H54 (cell line): ENCODE measurements at places on chromosomes 5 and 9.

DNA sequence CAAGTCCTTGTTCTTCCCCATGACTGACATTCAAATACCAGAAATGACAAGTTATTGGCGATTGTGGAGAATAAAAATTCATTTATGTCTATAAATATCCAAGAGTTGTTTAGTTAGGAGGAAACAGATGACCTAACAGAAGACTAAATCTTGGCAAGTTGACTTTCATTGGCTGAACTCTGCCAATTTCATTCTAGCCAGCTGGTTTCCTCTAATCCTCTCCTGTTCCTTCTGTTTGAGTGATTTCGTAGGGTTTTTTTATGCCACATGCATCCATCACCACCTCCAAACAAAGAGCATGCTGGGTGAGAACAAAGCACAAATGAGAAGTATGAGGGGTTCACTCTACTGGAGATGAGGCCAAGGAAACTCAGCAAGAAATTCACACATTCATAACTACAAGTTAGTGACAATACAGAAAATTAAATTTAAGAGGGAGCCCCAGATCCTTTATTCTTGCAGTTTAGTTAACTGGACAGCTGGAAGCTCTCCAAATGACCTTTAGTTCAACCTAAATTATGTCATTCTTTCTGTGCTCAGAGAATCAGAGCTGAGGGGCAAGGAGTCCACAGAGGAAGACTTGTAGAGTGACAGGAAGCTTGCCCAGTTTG lies 932.0 kb downstream of the TLE4 start:
- no peak for DNase-seq

DNA sequence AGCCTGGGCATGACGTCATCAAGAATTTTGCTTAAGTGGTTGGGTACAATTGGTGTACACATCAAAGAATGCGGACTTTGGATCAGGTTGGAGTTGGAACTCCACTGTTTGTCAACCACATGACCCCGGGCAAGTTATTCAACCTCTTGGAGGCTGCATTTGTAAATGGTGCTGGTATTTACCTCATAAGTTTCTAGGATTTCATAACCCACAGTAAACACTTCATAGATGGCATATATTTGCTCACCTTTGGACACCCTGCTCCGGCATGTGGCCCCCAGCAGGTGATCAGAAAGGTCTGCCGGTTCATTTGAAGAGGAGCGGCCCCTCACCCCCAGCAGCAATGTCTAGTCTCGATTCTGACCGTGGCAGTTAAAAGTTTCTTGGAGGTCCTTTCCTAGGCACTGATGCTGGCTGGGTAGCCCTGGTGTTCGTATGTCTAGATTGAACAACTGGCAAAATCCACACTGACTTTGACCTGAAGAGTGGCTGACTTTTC lies 60.6 kb downstream of the IL6ST start:
- DNase-seq = no peak

- no peak for DNase-seq
Observed at GRCh38 chr5:172437445-172438318, 16.6 kb downstream of the SH3PXD2B start.

GRCh38 chr5:97044052-97044451 lies 98.4 kb downstream of the LIX1 start:
- DNase-seq = no peak

DNA sequence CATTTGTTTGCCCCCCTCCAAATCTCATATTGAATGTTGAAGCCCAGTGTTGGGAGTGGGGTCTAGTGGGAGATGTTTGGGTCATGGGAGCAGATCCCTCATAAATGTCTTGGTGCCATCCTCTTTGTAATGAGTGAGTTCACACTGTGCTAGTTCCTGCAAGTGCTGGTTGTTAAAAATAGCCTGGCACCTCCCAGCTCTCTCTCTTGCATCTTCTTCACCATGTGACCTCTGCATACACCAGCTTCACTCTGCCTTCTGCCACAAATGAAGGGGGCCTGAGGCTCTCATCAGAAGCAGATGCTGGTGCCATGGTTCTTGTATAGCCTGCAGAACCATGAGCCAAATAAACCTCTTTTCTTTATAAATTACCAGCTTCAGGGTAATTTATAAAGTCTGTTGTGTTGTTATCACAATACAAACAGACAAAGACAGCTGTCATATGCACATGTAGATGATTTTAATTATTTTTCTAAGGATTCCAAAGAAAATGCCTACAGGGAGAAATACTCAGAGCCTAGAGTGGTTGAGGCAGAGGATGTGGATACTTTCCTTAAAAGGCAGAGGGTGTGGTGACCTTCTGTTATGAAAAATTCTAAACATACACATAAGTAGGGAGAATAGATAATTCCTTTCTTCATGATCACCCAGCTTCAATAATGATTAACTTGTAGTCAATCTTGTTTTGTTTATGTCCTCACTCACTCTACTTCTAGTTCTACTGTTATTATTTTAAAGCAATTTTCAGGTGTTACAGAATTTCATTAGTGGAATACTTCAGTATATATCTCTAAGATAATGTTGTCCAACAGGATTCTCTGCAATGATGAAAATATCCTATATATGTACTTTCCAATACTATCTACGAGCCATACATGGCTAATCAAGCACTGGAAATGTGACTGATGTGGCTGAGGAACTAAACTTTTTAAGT lies 75.1 kb upstream of the RANBP6 start:
- DNase-seq = no peak

DNA sequence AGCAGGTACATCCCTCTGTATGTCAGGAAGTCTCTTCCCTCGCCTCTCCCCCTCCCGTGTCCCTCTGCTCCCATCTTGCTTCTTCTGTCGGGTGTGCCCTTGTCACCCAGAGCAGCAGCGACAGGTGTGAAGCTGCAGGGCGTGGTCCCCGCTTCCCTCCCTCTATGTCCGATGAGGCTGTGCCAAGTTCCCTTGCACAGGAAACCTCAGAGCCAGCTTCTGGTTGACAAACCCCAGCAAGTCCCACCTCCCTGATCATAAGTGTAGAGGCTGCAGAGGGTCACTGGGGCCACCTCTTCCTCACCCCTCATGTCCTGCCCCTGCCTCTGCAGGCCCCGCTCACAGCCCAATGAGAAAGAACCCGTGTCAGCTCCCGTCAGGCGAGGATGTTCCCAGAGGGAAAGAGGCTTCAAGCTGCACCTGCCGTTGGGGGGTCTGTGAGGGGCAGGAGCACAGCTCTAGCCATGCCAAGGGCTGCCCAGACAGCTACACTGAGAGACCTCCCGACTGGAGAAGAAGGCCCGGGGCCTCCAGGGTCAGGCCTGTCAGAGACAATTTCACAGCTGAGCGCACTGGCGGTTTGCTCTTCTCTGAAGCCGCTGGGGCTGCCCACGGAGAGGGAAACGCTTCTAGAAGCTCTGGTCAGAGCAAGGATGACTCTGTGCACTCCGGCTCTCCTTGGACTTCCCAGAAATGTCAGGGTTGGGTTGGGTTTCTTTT lies 73.3 kb downstream of the AK8 start:
- DNase-seq = no peak

DNA sequence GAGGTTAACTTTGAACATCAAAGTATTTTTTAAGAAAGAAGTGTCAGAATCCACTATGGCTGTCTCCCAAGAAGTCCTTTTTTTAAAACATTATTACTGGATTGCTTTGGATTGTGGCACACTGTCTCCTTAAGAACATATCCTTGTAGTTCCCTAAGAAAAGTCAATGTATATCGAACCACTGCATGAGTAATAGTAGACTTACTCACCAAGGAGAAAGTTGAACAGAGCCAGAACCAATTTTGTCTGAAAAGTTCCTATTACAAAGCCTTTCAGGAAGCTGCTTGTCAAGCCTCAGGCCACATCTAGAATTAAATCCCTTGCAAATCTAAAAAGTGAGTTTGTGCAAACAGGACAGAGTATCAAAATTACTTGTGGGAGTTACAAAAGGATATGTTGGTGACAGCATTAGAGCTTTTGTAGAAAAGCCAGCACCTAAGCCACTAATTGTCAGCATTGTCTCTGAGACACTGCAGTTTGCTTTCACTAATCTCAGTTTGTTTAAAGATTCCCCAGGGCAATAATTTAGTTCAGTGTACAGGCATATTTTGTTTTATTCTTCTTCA lies 195.4 kb downstream of the MPDZ start:
- DNase-seq = no peak

- no peak for DNase-seq
Observed at GRCh38 chr5:130295235-130295634, 391.0 kb downstream of the CHSY3 start.
